ENCODE measurements at places on chromosomes 6 and 20. TPM values are rescaled to one million over a fixed set of nuclear protein-coding genes. Genes with fewer than 3 reads are reported as not detected.

The MBOAT1 gene
- 5.1 TPM for total RNA-seq

The MMP24OS gene
- 46.9 TPM for total RNA-seq

The ACTL10 gene
- 0.81 TPM for total RNA-seq

The PDYN gene
- total RNA-seq: not detected

The SPEF1 gene
- total RNA-seq: not detected

The COL10A1 gene
- total RNA-seq: not detected

The C6orf163 gene
- total RNA-seq: 2.4 TPM

The TFAP2A gene
- total RNA-seq: 0.79 TPM

The PGC gene
- total RNA-seq: not detected

The ECHDC1 gene
- 62.9 TPM for total RNA-seq

The FILIP1 gene
- 85.8 TPM for total RNA-seq

The ZNF831 gene
- 0.47 TPM for total RNA-seq

The PHACTR1 gene
- 16.0 TPM for total RNA-seq

The CDH4 gene
- 0.06 TPM for total RNA-seq

The FUT9 gene
- not detected for total RNA-seq

The PLN gene
- 1,029 TPM for total RNA-seq

The TOX2 gene
- total RNA-seq: 1.6 TPM

The PTCRA gene
- total RNA-seq: not detected

The GNMT gene
- 0.41 TPM for total RNA-seq

The C6orf58 gene
- total RNA-seq: not detected

The CCN2 gene
- total RNA-seq: 230 TPM

The GLP1R gene
- 4.3 TPM for total RNA-seq

The METTL24 gene
- 2.1 TPM for total RNA-seq

The FERMT1 gene
- total RNA-seq: 1.1 TPM

The CRISP3 gene
- not detected for total RNA-seq

The PLG gene
- total RNA-seq: not detected

The GMPR gene
- 58.8 TPM for total RNA-seq

The TGM3 gene
- total RNA-seq: not detected

The TAP2 gene
- 19.4 TPM for total RNA-seq

The BEND6 gene
- 1.2 TPM for total RNA-seq

The SNRPB gene
- total RNA-seq: 79.4 TPM

The NRSN1 gene
- total RNA-seq: not detected

The TMEM170B gene
- 5.6 TPM for total RNA-seq

The CRYBG1 gene
- 3.5 TPM for total RNA-seq

The SPDEF gene
- total RNA-seq: 0.16 TPM

The SLA2 gene
- 0.37 TPM for total RNA-seq

The SCGN gene
- 1.4 TPM for total RNA-seq

The OR2H1 gene
- not detected for total RNA-seq

The TMEM14C gene
- total RNA-seq: 108 TPM

The ANGPT4 gene
- 0.27 TPM for total RNA-seq

The WDR46 gene
- total RNA-seq: 31.6 TPM

The LY6G6D gene
- total RNA-seq: not detected

The RBBP8NL gene
- total RNA-seq: not detected

The ASIP gene
- 1.5 TPM for total RNA-seq

The MRAP2 gene
- 0.38 TPM for total RNA-seq

The RBPJL gene
- not detected for total RNA-seq

The MOXD1 gene
- 2.2 TPM for total RNA-seq

Data from left cardiac atrium (tissue), 4 donors.